ENCODE measurements at places on chromosomes 12 and 14.
A peak's percentile ranks its signal among the peaks of the same experiment; 100 is the strongest.

DNA sequence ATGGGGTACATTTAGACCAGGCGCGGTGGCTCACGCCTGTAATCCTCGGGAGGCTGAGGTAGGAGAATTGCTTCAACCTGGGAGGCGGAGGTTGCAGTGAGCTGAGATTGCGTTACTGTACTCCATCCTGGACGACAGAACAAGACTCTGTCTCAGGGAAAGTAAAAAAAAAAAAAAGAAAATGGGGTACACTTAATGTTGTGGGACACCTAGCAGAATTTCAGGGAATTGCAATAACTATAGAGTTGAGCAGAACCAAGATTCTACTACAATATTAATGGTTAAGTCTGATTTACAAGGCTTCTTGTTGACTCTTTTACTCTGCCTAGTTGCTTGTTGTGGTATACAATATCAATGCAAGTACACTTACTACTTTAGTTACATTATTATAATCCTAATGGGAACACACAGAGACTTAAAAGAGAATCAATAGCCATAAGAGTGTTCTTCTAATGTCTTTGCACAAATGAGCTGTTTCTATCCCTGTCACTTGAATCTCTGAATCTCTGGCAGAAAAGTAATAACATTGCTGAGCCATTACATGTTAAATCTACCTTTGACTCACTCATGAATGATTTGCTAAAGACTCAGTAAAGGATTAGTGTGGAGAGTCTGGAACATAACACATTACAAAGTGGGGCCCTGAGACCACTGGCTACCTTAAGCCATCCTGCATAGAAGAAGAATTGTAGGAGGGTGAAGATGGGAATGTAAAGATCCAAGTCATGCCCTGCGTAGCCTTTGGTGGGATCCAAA lies 22.7 kb downstream of the BEST3 start:
- no peak for DNase-seq

GRCh38 chr12:24398605-24399004 lies 449.1 kb upstream of the SOX5 start:
- DNase-seq: no peak

GRCh38 chr12:103688376-103689063 lies 101.4 kb downstream of the STAB2 start:
- DNase-seq: no peak

DNA sequence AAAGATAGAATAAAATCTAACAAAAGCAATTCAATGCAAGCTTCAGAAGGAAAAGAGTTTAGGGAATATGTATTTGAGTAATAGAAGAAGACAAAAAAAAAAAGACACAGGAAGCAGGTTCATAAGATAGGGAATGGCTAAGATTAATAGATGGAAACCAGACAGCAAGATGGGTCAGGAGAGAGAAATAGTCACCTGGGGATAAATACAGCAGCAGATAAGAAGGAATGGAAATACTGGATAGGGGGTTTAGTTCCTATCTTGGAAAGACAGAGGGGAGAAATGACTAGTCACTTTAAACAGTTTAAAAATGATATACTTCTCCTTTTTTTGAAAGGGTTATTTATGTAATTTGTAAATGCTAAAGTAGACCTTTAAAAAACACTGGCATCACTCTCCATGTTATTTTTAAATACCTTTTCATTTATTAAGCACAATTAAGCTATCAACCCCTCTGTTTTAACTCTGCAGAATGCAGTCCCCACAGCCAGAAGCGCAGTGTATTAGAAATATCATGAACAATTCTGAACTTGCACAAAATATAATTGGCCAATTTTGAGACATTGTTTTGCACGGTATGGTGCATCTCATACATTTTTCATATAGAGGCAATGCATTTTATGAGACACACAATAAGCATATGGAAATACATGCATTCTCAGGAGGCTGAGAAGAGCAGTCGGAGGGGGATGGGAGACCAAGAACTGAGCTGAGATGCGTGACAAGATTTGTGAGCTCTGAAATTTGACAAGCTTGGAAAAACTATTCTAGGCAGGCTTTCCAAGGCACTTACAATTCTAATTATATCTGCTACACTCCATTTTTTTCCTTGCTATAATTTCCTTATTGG lies 303.4 kb upstream of the PRICKLE1 start:
- no peak for DNase-seq

DNA sequence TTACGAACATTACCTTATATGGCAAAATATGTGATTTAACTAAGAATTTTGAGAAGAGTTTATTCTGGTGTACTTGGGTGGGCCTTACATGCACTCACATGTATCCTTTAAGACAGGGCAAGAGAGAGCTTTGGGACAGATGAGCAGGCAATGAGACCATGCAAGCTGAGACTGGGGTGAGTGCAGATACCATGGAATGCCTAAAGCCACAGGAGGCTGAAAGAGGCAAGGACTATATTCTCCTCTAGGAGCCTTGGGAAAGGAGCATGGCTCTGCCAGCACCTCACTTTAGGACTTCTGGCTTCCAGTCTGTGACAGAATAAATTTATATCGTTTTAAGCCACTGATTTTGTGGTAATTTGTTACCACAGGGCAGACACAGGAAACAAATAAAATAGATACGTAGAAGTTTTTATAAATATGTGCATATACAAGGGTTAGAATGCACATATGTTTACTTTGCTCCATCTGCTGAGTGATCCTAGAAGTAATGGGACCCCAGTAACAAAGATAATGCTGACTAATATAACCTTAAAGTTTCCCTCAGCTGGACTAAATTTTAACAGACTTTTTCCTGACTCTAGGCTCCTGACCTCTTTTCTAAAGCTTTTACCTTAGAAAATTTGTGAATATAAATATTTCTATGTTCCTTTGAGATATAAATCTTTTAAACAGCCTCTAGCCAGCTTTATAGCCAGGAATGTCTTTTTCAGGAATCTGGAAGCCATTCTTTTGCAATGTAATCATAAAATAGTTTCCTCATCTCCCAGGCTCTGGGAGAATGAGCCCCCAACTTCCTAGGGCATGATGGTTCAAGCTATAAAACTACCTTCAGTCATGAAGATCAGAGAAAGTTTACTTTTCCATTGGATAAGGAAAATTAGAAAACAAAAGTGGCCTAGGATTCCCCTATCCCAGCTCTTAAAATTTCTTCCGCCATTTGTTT lies 216.8 kb downstream of the PPFIA2 start:
- no peak for DNase-seq

- DNase-seq: no peak
Measured at GRCh38 chr12:7929083-7929792, 6.7 kb downstream of the SLC2A3 start.

DNA sequence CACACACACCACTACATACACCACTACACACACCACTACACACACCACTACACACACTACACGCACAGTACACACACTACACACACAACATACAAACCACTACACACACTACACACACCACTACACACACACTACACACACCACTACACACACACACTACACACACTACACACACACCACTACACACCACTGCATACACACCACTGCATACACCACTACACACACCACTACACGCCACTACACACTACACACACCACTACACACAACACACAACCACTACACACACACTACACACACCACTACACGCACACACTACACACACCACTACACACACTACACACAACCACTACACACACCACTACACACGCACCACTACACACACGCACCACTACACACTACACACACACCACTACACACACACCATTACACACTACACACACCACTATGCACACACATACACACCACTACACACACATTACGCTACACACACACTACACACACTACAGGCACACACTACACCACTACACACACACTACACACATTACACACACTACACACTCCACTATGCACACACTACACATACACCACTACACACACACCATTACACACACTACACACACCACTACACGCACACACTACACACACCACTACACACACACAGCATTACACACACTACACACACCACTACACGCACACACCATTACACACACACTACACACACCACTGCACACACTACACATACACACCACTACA lies 12.5 kb downstream of the NOC4L start:
- no peak for DNase-seq

GRCh38 chr12:122888232-122888752 lies 7.6 kb downstream of the VPS37B start:
- DNase-seq: no peak

- no peak for DNase-seq
Measured at GRCh38 chr12:25824734-25825133, 133.7 kb upstream of the RASSF8 start.

GRCh38 chr14:100950024-100950423 lies 46.5 kb upstream of the RTL1 start:
- no peak for DNase-seq

GRCh38 chr14:70425354-70425753 lies 8.5 kb upstream of the SYNJ2BP start:
- no peak for DNase-seq

- no peak for DNase-seq
Measured at GRCh38 chr14:53764846-53765245, 191.8 kb downstream of the BMP4 start.

DNA sequence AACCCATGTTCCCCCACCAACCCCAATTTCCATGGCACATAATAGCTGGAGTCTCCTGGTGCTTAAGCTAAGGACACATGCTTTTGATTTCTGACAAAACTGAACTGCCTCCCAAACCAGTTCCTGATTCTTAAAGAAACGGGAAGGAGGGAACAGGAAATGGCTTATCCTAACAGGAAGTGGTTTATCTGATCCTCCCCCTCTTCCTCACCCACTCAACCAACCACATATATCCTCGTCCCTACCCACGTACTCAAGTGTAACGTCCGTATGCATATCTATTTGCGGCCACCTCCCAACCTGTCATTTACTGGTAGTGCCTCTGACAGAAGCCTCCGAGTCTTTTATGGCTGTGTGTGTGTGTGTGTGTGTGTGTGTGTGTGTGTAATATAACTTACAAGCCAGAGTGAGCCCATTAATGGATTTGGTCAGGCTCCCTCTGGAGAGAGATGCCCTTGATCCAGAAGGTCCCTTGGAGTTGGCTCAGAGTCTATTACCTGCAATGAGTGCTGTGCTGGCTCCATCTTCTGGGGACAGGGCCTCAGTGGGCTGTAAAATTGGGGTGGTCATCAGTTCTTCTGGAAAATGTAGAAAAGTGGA lies 7.7 kb downstream of the DAZAP2 start:
- no peak for DNase-seq

- peak; percentile 79 for DNase-seq
Measured at GRCh38 chr12:122072031-122072970, 6.3 kb upstream of the MLXIP start.

GRCh38 chr12:83739607-83740006 lies 1052.9 kb downstream of the TMTC2 start:
- no peak for DNase-seq

DNA sequence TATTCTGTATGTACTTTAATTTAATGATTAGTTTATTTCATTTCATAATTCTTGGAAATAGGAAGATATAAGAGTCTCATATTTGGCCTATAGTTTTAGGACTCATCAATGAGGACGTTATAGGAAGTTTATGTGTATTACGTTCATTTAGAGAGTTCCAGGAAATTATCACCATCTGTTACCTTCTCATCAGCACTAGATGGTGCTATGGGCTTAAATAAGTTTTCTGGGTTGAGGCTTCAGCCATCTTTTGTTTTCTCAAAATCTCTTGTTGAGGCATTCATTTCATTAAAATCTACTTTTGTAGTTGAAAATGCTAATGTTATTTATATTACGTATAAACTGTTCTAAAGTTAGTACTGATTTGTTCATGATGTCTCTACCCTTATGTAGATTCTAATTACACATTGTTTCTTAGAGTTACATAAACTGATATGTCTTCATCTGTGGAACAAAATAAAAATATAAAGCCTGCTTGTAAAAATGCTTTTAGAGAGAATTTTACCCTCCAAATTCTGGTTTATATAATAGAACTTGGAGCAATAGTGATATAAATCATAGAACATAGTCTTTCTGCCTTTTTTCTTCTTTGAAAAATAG lies 89.2 kb downstream of the CFAP54 start:
- DNase-seq: peak; percentile 50

DNA sequence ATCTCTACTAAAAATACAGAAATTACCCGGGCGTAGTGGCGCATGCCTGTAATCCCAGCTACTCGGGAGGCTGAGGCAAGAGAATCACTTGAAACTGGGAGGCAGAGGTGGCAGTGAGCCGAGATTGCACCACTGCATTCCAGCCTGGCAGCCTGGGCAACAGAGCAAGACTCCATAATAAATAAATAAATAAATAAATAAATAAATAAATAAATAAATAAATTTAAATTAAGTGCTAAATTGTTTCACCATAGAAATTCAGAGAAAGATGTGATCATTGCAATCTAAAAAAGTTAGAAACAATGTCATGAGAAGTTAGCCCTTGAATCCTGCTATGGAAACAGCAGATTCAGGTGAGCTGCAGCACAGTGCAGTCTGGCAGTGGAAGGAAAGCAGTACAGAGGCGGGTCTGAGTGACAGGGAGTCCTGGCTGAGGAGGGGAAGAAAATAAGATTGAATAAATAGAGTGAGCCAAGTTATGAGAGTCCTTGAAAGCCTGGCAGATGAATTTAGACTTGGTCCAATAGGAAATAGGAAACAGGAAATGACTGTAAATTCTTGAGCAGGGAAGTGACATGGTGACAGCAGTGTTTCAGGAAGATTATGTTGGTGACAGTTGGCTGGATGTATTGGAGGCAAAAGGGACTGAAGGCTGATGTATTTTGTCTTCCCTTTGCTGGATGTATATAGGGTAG lies 241.5 kb downstream of the GXYLT1 start:
- no peak for DNase-seq

- no peak for DNase-seq
Measured at GRCh38 chr14:98770151-98770550, 501.8 kb downstream of the BCL11B start.

DNA sequence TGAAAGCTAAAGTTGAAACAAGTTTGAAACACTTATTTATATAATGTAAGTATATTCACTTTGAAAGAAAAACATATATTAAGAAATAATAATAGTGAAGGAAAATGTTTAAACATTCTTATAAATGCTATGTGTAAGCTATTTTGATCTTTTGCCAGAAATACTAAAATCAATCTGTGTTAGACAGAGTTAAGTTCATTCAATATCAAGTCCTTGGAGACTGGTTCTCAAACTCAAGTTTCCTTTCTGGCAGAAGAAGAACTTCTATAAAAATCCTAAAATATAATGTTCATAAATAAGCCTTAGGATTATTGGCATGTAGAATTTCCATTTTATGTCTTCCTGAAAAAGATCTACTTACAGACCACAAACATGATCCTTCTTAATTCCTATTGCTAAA lies 45.3 kb downstream of the TAOK3 start:
- DNase-seq: no peak

DNA sequence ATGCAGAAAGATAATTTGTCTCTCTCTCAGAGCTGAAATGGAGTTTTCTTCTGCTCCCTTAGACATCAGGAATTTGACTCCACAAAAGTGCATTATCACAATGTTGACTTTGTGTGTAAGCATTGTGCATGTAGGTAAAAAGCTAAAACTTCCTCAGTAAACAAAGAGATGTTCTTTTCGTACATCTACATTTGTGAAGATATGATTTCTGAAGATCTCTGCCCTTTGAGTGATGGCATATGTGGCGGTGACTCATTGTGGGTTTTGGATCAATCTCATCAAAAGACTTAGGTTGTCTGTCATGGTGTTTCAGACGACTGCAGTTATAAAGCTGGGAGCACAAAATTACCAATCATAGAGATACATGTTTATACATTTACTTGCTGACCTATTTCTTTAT lies 411.4 kb upstream of the LMO3 start:
- DNase-seq: no peak

Data from HTR-8/SVneo (cell line).